Activated T-helper 1 cell treated with anti-CD3 and anti-CD28 coated beads, Interleukin-12 subunit alpha, Interleukin-12 subunit beta, Interleukin-2, Interleukin-4 antibody, amounts not matched to agents 30 ng/mL and 10 ng/mL and 1 ng/mL, durations not matched to agents 14 hours and 24 hours and 36 hours (primary cell): ENCODE measurements at places on chromosomes 16 and 17.

GRCh38 chr16:89981414-89981813, 32.9 kb downstream of the DEF8 start:
- DNase-seq, result no peak

- no peak for DNase-seq
These were observed 36.7 kb upstream of the CIBAR2 start for GRCh38 chr16:85148931-85149330.

GRCh38 chr16:68033101-68033500, 10.0 kb downstream of the DUS2 start:
- DNase-seq, result no peak

DNA sequence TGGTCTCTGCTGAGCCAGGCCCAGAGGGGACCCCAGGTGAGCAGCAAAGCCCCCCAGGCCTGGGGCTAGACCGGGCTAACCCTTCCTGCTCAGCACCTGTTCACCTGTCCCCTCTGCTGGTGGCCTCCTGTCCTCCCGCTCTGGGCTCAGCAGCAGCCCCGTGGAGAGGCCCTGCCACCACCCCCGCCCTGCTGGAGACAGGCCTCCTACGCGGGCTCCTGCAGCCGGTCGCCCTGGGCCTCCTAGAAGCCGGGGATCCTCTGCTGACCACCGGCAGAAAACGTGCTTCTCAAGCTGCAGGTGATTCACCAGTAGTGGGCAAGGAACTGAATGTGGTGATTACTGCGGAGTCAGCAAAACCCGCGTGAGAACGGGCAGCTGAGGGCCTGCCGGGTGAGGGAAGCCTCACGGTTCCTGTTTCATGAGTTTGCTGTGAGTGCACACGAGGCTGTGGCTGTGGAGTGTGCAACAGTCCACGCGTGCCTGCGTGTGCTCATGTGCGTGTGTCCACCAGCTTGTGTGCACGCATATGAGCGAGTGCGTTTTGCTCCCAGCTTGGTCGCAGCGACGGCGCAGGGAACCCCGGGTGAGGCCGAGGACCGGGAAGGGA, 792 bp downstream of the SECTM1 start:
- no peak for DNase-seq

DNA sequence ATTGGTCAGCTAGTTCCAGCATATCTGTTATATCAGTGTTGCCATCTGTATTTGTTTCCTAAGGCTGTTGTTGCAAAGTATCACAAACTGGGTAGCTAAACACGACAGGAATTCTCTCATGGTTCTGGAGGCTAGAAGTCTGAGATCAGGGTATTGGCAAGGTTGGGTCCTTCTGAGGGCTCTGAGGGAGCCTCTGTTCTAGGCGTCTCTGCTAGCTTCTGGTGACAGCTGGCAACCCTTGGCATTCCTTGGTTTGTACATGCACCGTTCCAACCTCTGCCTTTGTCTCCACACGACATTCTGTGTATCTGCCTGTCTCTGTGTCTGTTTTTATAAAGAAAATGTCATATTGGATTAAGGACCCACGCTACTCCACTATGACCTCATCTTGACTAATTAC, 219.9 kb upstream of the NLRP1 start:
- DNase-seq, result no peak

GRCh38 chr17:66494023-66494803, 191.8 kb downstream of the PRKCA start:
- DNase-seq, result no peak

DNA sequence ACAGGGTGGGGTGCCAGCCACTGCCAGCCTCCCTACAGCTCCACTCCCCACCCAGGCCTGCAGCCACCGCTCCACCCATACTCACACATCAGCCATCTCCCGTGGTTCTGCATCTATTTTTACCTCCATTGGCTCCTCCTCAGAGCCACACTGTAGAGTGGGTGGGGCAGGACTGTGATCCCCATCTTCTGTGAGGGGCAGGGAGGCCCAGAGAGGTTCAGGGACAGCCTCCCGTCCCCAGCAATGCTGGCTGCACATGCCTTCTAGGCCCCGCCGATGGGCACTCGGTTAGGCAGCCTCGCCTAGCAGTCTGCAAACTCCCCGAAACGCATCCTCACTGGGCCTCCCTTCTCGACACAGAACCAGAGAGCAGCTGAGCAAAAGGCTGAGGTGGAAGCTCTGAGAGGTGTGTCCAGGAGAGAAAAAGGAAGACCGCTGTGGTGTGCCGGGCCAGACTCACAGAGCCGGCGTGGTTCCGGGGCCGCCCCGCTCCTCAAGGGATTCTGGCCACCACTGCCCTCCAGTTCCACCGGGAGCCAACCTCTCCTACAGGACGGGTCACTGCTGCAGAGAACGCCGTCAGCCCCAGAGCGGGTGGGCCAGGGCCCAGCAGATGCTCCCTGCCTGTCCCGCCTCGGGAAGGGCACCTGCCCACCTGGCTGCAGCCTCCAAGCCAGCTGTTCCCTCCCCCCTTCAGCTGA, 71.9 kb downstream of the ABR start:
- no peak for DNase-seq

- no peak for DNase-seq
These were observed 85.2 kb downstream of the KSR1 start for GRCh38 chr17:27541301-27542023.

GRCh38 chr17:74452033-74452840, 14.2 kb upstream of the CD300A start:
- DNase-seq, result no peak

- DNase-seq, result no peak
These were observed 589 bp downstream of the CLCN7 start for GRCh38 chr16:1474082-1474795.

GRCh38 chr17:57935833-57936807, 19.1 kb downstream of the CUEDC1 start:
- no peak for DNase-seq

DNA sequence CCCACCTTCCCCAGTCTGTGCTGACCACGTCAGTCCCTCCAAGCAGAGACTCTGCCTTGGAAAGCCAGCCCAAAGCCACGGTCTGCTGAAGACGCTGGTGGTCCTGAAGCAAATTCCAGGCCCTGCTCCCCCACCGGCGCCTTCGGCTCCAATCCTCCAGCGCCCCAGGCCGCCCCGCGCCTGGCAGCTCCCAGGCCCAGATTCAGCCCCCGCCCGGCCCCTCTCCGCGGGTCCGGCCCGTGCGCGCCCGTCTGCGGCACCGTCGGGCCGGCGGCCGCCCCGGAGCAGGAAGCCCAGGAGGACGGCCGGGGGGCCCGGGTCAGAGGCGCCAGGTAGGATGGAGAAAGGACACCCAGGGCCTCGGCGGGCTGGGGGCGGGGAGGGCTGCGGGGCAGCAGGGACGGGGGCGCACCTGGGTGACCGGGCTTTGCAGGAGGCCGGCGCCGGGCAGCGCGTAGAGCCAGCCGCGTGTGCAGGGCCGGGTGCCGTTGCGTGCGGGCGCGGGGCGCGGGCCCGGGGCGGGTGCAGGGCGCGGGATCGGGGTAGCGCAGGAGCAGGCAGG, 594 bp upstream of the SLC22A31 start:
- no peak for DNase-seq

GRCh38 chr16:9908613-9909012, 273.6 kb downstream of the GRIN2A start:
- no peak for DNase-seq
